Gastroesophageal sphincter (tissue), 4 donors: ENCODE measurements at places on chromosomes 5 and 9. TPM values are rescaled to one million over a fixed set of nuclear protein-coding genes. Genes with fewer than 3 reads are reported as not detected.

The DCTN4 gene
- total RNA-seq: 53.0 TPM

The ARID3C gene
- total RNA-seq: not detected

The ZNF354C gene
- 6.3 TPM for total RNA-seq

The EFNA5 gene
- total RNA-seq: 4.4 TPM

The EXD3 gene
- 3.7 TPM for total RNA-seq

The PTGER4 gene
- 30.1 TPM for total RNA-seq

The PLAC8L1 gene
- total RNA-seq: 1.2 TPM

The CCL28 gene
- 3.7 TPM for total RNA-seq

The F2RL1 gene
- total RNA-seq: 0.81 TPM

The MZB1 gene
- total RNA-seq: not detected

The ZNF366 gene
- 5.4 TPM for total RNA-seq

The SLC34A1 gene
- 0.12 TPM for total RNA-seq

The TRPM3 gene
- total RNA-seq: not detected
